ENCODE measurements at places on chromosomes 7 and 10. TPM values are rescaled to one million over a fixed set of nuclear protein-coding genes. Genes with fewer than 3 reads are reported as not detected.

The ARMC3 gene
- 0.33 TPM for total RNA-seq

The PAOX gene
- 10.5 TPM for total RNA-seq

- no peak for DNase-seq
- H3K27me3 ChIP-seq: no peaks in the 10 kb centered on the region
- no peaks in the 10 kb centered on the region for H3K36me3 ChIP-seq
- peak overlapping the region; percentile 72 for H3K4me3 ChIP-seq
- peaks cover 13% of the 10 kb centered on the region for H3K4me1 ChIP-seq
Measured at GRCh38 chr10:114631666-114632417, 26.2 kb downstream of the ABLIM1 start.

DNA sequence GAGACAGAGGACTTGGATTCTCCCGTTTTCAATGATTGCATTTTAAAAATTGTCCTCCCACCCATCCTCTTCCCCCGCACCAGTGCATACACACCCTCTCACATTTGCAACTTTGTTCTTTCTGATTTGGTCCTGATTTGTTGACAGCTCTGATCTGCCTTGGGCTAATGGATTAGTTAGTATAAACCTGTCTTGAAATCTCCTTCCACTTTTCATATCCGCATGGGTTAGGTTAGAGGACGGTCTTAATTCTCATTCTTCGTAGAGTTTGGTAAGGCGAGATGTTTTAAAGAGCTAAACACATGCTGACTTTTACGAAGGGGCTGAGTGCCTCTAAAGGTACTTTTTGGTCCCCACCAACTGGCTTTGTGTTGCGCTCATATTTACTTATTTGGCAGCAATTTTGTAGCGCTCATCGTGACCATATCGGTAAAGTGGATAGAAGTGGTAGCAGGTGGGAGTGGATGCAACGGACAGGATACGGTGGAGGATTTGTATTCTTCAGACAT lies 1.1 kb downstream of the AHR start:
- no peak for DNase-seq
- no peaks in the 10 kb centered on the region for H3K36me3 ChIP-seq
- peak overlapping the region; percentile 98 for H3K27ac ChIP-seq

- no peak overlapping the region for H3K4me3 ChIP-seq
- H3K4me1 ChIP-seq: peaks cover 22% of the 10 kb centered on the region
Measured at GRCh38 chr10:117163061-117163953, 25.2 kb upstream of the VAX1 start.

The H2AZ2 gene
- 110 TPM for total RNA-seq

The MPP7 gene
- total RNA-seq: 2.9 TPM

GRCh38 chr7:129786825-129787563 lies 165.8 kb downstream of the UBE2H start:
- no peaks in the 10 kb centered on the region for H3K4me1 ChIP-seq
- peaks cover 9% of the 10 kb centered on the region for H3K27me3 ChIP-seq
- DNase-seq: no peak
- no peak overlapping the region for H3K27ac ChIP-seq
- no peak overlapping the region for H3K4me3 ChIP-seq
- H3K36me3 ChIP-seq: no peaks in the 10 kb centered on the region

DNA sequence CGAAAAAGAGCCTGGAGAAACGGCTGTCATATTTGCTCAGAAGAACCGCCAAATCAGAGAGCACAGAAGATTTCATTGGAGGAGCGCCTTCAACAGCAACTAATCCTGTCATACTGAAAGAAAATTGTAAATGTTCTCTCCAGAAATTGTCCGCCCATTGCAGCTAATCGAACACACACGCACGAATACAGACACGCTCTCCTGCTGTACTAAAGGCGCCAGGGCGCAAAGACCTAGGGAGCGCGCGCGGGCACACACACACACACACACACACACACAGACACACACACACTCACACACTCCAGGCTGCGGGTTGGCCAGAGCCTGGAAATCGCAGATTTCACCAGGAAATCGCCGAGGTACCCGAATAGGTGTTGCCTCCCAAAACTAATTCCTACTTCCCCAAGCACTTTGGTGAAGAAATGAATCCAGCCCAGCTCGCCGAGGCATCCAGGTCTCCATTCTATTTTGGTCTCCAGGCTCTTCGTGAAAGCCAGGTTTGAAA lies at the start of gene CHRM2:
Gene CHRM2, plus strand, starts transcription at position 157 of the 505 bp plus-strand sequence. CDS start 146,214 bp downstream, outside the sequence.
- peaks cover 44% of the 10 kb centered on the region for H3K27me3 ChIP-seq
- DNase-seq: no peak
- H3K36me3 ChIP-seq: no peaks in the 10 kb centered on the region
- no peak within 1 kb of the TSS for H3K27ac ChIP-seq
- H3K4me3 ChIP-seq: peak within 1 kb of the TSS; percentile 16

The GNAI1 gene
- total RNA-seq: 27.5 TPM

- DNase-seq: no peak
- H3K36me3 ChIP-seq: no peaks in the 10 kb centered on the region
- no peaks in the 10 kb centered on the region for H3K4me1 ChIP-seq
- no peaks in the 10 kb centered on the region for H3K27me3 ChIP-seq
- H3K27ac ChIP-seq: no peak overlapping the region
Measured at GRCh38 chr7:132785870-132786269, 209.6 kb upstream of the PLXNA4 start.

DNA sequence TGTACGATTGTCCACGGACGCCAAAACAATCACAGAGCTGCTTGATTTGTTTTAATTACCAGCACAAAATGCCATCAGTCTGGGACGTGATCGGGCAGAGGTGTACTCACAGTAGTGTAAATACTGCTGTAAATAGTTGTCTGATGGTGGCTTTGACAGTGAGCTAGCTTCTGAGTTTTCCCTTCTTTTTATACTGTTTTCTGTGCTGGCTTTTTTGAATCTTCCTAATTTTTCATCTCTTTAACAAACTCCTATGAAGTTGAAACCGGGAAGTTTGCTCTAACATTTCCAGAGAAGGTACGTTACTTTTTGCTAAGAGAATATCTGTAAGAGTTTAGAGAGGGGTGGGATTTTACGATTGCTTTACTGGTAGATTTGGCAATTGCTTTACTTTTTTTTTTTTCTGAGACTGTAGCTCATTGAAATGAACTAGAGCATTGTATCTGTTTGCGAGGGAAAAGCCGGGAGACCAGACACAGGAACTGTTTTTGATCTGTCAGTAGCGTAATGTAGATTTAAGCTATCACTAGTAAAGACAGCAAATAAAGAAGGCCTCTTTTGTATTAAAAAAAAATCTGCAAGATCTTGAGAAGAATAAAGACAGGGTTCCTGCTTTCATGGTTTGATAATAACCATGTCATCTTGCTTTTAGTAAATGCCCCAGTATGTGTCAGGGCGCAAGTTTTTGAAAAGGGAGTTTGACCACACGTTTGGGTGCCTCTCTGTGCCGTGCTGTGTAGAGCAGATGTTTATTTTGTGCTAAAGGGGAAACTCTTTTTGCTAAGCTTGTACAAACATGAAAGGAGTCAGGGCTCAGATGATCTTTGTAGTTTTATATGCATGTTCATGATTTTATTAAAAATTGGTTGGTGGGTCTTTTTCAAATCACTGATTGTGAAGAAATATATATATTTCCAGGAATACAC lies 712 bp downstream of the FOXP2 start:
- H3K27ac ChIP-seq: no peak overlapping the region
- no peaks in the 10 kb centered on the region for H3K36me3 ChIP-seq

The ASB10 gene
- total RNA-seq: not detected

- no peak overlapping the region for H3K27ac ChIP-seq
- H3K36me3 ChIP-seq: peaks cover 15% of the 10 kb centered on the region
- H3K4me1 ChIP-seq: no peaks in the 10 kb centered on the region
- H3K4me3 ChIP-seq: no peak overlapping the region
- no peak for DNase-seq
- H3K27me3 ChIP-seq: no peaks in the 10 kb centered on the region
Measured at GRCh38 chr7:152122540-152122939, 97.1 kb downstream of the GALNT11 start.

GRCh38 chr7:21185653-21186265 lies 242.1 kb upstream of the SP4 start:
- no peaks in the 10 kb centered on the region for H3K4me1 ChIP-seq
- H3K27me3 ChIP-seq: no peaks in the 10 kb centered on the region
- no peak overlapping the region for H3K27ac ChIP-seq
- H3K4me3 ChIP-seq: no peak overlapping the region
- H3K36me3 ChIP-seq: no peaks in the 10 kb centered on the region
- DNase-seq: no peak

DNA sequence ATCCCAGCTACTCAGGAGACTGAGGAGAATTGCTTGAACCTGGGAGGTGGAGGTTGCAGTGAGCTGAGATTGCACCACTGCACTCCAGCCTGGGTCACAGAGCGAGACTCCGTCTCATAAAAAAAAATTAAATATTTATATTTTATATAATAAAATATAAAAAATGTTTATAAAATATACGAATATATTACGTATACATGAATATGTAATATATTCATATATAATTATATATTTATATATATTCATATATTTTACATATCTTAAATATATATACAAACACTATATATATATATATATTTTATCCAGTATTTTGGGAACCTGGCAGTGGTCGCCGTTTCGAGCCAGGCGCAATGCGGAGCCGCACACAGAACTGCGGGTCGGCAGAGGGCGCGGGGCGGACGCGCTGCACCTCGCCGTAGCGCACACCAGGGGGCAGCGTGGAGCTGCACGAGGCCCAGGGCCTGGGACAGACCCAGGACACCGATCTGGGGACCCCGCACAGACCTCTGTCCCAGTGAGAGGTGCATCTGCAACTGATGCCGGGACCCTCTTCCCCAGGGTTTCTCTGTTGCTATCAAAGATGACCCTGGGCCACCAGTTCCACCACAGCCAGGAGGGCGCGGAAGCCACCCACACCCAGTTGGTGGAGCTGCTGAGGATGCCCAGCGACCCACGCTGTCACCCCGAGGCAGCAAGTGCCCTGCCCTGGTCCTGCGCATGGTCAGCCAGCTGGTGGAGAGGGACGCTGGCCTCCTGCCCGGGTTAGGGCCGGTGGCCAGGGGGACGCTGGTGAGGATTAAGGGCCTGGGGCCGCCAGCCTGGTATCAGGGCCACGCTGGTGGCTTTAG lies 22.7 kb downstream of the AP5Z1 start:
- no peak for DNase-seq
- H3K36me3 ChIP-seq: no peaks in the 10 kb centered on the region
- H3K27ac ChIP-seq: no peak overlapping the region
- no peaks in the 10 kb centered on the region for H3K27me3 ChIP-seq
- H3K4me3 ChIP-seq: no peak overlapping the region
- no peaks in the 10 kb centered on the region for H3K4me1 ChIP-seq

DNA sequence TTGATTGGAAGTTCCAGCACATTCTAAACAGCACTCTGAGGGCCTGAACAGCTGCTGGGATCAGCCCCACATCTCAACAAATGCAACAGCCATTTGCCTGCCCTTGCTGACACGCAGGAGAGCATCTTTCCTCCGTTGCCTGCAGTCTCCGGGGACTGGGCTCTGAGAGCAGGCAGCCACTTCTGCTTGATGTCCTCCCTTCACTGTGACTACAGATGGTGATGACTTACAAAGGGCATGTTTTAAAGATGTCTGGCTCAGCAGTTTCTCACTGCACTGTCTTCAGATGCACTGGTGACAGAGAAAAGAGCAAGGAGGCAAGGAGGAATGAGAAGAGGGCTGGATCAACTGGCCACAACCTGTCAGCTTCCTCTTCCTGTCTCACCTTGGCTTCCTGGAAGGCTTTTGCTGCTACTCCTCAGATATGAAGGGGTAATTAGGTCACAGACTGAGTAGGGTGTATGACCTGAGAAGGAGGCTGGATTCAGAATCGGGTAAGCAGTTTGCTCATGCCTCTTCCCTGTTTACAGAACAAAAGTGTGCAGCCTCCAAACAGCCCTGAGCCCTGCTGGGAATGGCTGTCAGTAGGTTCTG lies 143.5 kb upstream of the GHITM start:
- no peaks in the 10 kb centered on the region for H3K27me3 ChIP-seq
- no peaks in the 10 kb centered on the region for H3K4me1 ChIP-seq
- no peak overlapping the region for H3K27ac ChIP-seq
- no peaks in the 10 kb centered on the region for H3K36me3 ChIP-seq

DNA sequence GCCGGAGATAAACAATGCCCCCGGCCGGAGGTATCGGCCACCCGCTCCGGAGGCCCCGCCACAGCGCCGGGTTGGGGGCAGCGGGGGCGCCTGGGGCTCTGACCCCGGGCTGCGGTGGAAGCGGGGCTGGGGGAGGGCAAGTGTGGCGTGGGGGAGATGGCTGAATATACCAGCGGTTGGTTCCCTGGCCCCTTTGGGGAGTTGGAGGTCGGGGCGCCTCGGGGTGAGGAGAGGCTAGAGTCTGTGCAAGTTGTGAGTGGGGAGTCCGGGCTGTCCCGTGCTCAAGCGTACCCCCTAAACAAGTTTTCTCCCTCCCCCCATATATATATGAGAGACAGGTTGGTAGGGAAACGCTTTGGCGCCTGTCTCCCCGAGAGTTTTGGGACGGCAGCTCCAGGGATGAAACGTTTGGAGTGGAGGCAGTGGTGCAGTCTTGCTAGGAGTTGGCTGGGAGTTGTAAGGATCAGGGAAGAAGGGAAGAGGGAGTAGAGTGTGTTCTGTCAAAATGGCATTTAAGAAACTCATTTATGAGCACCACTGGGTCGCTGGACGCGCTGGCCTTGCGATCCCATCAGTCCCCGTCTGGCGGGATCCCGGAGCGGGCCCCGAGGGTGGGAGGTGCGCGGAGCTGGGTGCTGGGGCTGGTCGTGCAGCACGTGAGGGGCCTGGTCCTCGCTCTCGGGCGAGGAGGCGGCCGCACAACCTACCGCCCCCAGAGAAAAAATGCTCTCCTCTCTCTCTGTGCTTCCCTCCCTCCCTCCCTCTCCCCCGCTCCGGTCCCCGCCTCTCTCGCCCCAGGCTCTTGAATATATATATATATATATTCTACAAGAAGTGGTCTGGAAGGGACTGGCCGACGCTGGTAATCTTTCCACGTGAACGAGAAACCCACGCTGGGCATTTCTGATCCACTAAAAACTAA lies 1.1 kb downstream of the TET1 start:
- no peaks in the 10 kb centered on the region for H3K4me1 ChIP-seq
- H3K4me3 ChIP-seq: peak overlapping the region; percentile 69
- no peaks in the 10 kb centered on the region for H3K27me3 ChIP-seq
- no peak for DNase-seq

The SLIT1 gene
- total RNA-seq: 0.16 TPM

GRCh38 chr10:122541541-122542002 lies 19.0 kb upstream of the DMBT1 start:
- H3K36me3 ChIP-seq: no peaks in the 10 kb centered on the region
- H3K27ac ChIP-seq: no peak overlapping the region
- no peak for DNase-seq
- H3K4me1 ChIP-seq: no peaks in the 10 kb centered on the region
- no peaks in the 10 kb centered on the region for H3K27me3 ChIP-seq
- no peak overlapping the region for H3K4me3 ChIP-seq

The HOXA1 gene
- total RNA-seq: 0.44 TPM

- no peaks in the 10 kb centered on the region for H3K27me3 ChIP-seq
- DNase-seq: no peak
- no peak overlapping the region for H3K27ac ChIP-seq
- peaks cover 7% of the 10 kb centered on the region for H3K36me3 ChIP-seq
- H3K4me1 ChIP-seq: no peaks in the 10 kb centered on the region
- H3K4me3 ChIP-seq: no peak overlapping the region
Measured at GRCh38 chr7:30453921-30454320, 24.7 kb downstream of the NOD1 start.

All from breast epithelium (tissue), 4 donors.